ENCODE measurements at places on chromosomes 2 and 18.

- no peak for DNase-seq
Observed at GRCh38 chr18:78804206-78805030, 175.2 kb upstream of the SALL3 start.

DNA sequence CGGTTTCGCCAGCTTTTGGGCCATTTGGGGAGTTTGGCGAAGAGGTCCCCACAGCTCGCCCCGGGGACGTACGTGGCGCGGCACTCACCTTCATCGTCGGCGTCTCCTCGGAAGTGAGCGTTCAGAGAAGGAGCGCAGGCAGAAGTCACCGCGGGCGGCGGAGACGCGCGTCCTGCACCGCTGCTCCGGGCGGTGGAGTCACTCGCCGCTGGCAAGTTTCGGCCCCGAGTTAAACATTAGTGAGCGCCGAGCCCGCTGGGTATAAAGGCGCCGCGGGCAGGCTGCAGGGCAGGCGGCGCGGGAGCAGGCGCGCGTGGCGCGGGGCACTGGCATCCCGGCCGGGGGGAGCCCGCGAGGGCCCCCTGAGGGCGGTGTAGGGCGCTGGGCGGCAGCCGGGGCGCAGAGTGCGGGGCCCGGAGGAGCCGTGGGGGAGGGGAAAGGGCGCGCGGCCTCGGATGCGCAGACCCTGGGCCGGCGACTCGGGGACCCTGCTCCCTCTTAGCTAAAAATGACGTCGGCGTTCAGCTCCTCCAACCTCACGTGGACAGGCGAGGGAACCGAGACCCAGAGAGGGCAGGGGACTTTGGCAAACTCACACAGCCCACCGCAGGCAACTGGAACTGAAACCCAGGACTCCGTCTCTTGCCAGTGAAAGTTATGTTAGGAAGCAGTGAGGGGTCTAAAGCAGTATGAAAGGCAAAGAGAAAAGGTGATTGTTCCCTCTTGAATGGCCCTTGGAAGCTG lies at the start of gene DPP4:
TSS of gene DPP4 (minus strand) at position 328 of the 744 bp plus-strand sequence. CDS start at position 94, 234 bp downstream.
- peak; percentile 31 for DNase-seq

- DNase-seq = no peak
Observed at GRCh38 chr2:194062401-194062800, 1594.6 kb upstream of the SLC39A10 start.

DNA sequence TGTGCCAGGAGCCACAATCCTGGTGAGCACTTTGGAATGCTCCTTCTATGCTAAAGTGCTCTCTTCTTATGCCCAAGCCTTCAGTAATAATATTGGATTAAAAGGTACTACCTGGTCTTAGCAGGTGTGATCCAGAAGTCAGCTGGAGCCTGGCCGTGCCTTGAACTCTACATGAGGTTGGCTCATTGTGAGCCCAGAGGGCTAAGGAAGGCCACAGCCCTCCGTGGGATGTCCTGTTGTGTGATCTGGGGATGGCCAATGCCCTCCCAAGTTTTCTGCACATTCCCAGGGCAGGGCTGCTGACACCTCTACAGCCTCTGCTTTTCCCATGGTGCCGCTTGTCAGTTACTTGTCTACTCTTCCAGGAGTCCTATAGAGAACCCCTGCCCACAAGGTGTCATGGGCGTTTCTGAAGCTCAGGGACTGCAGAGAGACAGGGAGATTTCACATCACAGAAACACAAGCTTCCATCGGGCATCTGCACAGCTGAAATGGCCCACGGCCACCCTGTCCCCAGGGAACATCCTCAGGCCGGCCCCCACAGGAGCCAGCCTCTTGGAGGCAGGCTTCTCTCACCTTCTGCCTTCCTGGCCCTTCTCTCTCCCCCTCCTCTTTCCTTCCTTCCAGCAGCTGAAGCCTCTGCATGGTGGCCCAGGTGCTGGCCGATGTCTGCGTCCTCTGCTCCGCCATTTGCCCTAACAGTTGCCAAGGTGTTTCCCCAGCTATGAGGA lies 27.3 kb upstream of the GPR55 start:
- no peak for DNase-seq

DNA sequence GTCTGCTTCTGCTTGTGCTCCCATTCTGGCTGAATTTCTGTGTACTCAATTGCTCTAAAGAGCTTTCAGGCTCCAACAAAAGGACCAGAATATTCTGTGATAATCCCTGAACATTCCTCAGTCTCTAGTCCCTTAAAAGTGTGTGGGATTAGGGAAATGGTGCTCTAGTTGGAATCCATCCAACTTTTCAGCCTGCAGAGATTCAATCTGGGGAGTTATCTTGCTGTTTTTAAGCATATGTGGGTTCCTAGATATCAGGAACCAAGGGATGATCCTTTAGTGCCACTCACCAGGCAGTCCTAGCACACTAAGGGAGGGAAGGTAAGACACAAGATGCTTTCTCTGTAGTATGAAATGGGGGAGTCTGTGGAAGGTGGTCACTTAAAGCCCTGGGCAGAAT lies 140.3 kb upstream of the SLC1A4 start:
- DNase-seq = no peak

GRCh38 chr2:98084869-98085238 lies 2.1 kb upstream of the VWA3B start:
- DNase-seq = no peak

DNA sequence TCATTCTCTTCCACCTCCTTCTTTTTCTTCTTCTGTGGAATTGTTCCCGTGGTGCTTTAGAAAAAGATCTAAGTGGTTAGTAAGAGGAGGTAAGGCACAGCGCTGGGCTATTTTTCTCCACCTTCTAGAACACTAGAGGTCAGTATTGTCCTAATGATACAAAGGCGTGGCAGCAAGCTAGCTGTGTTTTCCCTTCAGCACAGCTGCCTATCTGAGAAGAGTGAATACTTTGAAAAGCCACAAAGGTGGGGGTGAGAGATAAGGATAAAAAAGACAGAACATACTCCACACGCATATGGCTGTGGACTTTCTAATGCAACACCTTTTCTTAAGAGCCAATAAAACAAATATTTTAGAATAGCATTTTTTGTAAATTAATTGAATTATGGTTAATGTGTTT lies 2.1 kb downstream of the CNTNAP5 start:
- no peak for DNase-seq

- no peak for DNase-seq
Observed at GRCh38 chr2:42598656-42599055, 30.2 kb downstream of the MTA3 start.

DNA sequence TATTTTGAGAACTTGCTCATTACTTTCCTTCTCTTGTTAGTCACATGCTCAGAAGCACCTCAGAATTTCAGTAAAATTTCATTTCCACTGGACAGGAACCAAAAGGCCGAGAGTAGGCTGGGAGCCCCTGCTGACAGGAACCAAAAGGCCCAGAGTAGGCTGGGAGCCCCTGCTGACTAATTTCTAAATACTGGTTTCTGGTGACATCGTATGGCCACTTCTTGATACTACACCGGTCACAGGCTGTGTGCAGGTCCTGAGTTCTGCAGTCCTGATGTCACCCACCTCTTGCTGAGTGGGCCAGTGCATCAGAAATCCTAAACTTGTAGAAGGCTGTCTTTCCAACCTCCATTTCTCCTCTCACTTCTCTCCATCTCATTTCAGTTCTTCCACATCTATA lies 17.7 kb upstream of the EN1 start:
- no peak for DNase-seq

DNA sequence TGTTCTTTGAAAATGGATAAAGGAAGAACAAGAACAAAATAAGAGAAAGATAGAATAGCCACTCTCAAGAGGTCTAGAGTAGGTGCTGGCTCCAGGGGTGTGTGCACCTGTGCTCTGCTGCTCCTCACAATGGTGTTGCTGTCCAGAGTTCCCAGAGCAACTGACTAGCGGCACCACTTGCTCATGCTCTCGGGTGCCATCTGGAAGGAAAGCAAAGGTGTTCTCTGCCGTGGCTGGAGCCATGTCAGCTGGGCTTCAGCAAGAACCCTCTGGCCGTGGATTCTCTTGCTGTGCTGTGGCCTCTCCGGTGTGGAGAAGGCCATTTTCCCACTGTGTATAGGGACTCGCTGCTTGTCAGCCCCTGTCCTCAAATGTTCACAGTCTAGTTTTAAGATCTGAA lies 114.6 kb upstream of the TEX51 start:
- no peak for DNase-seq

DNA sequence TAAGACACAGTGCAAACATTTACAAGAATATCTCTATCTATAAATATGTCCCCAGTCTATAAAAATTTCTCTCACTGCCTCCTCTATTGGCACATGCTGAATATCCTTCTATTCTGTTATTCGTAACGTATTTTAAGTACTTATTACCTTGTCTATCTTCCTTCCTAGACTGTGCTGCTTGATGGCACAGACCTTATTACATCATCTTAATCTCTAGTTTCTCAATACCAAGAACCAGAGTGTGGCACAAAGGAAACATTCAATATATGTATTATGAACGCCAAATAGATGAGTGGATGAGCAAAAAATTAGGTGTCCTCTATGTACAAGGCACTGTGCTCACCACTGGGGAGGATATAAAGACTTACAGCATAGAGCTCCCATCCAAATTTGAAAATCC lies 282.8 kb downstream of the NBAS start:
- no peak for DNase-seq

DNA sequence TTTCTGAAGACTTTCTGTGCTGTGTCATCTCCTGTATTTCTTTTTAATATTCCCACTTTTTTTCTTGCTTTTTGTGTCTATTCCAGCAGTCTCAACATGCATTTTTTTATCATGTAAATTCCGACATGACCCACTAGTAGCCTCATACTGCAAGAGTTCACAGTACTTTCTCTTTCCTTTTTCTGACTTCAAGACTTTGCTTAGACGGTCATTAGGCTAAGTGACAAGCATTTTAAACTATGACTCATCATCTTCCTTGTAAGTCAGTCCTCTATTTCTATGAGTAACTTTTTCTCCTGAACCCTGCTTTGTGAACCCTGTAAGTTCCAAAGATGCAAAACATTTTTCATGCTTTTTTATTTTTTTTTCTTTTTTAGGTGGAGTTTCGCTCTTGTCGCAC lies 381.2 kb downstream of the TXNL1 start:
- DNase-seq = no peak

DNA sequence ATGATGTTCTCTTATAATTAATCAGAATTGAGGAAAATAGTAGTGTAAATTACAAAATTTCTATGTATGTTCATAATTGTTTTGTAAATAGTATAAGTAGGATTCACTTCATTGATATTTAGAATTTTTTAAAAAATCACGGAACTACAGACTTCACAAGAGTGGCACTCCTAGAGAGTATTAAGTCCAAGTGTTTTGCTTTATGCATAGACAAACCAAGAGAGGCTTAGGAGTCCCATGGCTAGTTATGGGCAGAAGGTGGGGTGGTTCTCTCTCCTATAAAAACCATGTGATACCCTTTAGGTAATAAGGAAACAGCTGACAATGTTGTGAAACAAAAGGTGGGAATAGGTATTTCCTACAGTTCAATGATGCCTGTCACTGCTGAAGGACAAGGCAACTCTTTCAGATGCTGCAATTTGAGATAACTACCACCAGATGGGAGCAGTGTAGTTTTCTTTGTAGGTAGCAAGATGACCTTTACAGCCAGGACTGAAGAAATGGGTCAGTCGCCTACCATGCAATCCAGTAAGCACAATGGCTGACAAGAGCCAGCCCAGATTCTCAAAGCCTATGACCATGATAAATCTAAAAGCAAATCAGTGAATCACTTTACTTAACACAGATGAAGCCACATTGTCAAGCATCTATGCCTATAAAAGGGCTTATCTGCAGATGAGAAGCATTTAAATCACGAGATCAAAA lies 83.9 kb downstream of the AAK1 start:
- no peak for DNase-seq

GRCh38 chr2:233075141-233075965 lies 15.2 kb downstream of the INPP5D start:
- no peak for DNase-seq

- no peak for DNase-seq
Observed at GRCh38 chr18:8807488-8807805, 102.1 kb downstream of the MTCL1 start.

DNA sequence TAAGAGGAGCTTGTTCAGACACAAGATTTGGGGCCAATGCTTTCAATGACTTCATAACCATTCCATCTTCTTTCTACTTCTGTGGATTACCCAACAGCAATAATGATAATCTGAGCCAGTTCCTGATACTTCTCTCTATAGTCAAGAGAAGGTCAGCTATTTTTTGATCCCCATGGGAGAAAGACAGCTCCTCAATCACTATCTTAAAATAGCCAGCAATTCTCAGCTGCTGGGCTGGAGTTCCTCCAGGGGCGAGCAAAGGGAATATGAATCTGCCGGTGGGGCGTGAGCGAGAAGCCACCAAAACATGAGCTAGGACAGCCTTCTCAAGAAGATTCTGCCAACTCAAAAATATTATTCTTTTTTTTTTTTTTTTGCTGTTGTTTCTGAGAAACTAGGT lies at the start of gene TMEM182:
TSS of gene TMEM182 (plus strand) at position 269 of the 400 bp plus-strand sequence. CDS start 187 bp downstream, outside the sequence.
- no peak for DNase-seq

GRCh38 chr2:217610401-217610814 lies 392.4 kb downstream of the TNS1 start:
- DNase-seq = no peak

DNA sequence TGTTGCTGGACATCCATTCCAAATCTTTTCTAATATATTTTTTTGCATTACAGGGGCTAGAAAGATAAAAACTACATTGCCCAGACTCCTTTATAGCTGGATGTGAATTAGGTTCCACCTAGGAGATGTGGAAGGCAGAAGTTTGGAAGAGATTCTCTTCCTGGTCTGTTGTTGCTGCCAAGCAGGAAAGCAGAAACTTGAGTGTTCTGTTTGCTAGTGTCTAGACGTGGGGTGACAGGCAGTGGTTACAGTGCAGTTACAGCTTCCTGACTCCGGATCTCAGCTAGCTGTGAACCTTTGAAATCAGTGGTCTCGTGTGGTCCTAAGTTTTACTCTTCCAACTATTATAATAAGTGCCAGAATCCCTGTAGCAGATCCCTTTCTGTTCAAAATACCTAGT lies 46.2 kb downstream of the COL4A4 start:
- DNase-seq = no peak

- no peak for DNase-seq
Observed at GRCh38 chr2:17643031-17643615, 102.6 kb downstream of the VSNL1 start.

DNA sequence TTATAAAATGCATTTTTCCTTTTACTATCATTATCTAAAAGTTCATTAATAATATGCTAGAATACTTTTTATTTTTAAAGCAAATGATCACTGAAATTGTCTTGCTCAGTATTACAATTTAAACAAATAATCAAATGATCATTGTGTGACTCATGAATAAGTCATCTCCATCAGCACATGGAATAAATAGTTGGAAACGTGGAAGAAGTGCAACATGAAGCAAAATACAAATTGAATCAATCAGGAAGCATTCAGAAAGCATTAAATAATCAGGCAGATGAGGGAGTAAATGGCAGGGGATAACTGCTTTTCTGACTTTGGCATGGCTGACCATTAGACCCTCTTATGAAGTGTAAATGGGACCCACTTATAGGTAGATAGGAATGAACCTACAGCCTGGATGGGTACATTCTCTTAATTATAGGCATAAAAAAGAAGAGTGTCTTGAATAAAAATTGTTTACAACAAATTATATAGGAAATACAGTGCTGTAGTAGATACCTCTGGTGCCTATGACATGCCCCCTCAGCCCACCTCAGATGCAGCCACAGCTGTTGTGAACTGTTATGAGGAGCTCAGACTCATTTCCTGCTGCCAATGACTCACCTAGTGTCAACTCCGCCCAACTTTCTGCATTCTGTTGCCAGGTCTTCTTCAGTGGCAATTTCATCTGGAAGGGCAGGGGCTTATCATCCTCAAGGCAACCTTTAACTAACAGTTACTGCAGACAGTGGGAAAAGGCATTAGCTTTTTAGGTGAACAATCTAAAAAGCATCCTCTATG lies 936.0 kb downstream of the TRIB2 start:
- no peak for DNase-seq

Measured in activated gamma-delta T cell (primary cell).